Omental fat pad (tissue), 4 donors: ENCODE measurements at places on chromosomes 11 and 22. TPM values are rescaled to one million over a fixed set of nuclear protein-coding genes. Genes with fewer than 3 reads are reported as not detected.

MPZL3 gene
- total RNA-seq: 1.3 TPM

OR4C3 gene
- not detected for total RNA-seq

MS4A1 gene
- 4.5 TPM for total RNA-seq

DRAP1 gene
- total RNA-seq: 78.2 TPM

CFAP300 gene
- total RNA-seq: 1.0 TPM

KCNK4 gene
- total RNA-seq: not detected

DNA sequence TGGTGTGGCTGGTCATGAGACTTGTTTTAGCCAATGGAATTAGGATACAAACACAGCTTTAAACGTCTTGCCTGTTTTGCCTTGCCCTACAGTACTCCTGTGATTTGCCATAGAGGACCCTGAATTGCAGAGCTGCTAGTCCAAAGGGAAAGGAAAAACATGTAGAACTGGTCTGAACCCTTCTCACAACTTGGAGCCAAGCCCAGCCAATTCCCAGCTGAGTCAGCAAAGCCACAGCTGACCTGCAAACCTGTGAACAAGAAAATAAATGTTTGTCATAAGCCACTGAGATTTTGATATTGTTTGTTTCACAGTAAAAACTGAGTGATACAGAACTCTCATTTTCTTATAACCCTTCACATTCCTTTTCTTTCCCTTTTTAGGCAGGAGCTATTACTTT lies 360.5 kb upstream of the API5 start:
- no peak for DNase-seq

DNA sequence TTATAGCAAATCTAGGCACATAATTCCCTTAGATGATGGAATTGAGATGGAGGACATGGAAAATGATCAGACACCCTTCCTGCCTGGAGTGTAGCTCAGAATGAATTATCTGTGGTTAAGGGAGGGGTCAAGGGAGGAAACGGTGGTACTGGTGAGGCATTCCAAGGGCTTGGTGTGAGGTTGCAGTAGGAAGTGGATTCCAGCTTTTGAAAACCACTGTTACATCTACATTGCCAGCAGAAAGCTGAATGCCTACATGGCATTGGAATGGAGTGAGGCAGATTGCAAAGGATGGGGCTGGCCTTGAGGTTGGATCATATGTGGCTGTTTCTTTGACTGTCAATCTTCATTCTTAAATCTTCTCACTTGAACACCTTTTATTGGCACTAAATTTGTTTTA lies 684.4 kb downstream of the NTM start:
- no peak for DNase-seq

DNA sequence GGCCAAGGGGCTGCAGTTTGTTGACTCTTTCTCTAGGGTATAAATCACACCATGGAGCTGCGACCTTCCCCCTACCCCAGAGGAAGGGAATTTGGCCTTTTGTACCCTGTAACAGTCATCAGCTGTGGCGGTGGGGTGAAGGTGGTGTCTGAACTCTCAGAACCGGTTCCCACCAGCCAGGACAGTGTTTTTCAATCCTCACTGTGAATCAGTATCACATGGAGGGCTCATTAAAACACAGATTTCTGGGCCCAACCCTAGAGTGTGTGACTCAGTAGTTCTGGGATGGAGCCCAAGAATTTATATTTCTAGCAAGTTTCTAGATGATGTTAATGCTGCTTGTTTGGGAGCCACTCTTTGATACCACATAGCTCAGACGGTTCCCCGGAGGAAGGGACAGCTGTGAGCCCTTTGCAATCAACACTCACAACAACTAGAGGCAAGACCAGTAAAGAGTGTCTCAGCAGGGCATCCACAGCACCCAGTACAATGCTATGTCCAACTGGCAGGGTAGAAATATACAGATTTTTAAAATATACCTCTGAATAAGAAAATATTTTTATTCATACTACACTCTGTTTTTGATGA lies 43.9 kb upstream of the FAT3 start:
- no peak for DNase-seq

GRCh38 chr22:46008291-46008690 lies 31.3 kb upstream of the WNT7B start:
- DNase-seq: no peak
